IMR-90 (cell line): ENCODE measurements at places on chromosomes 5 and 9.

GRCh38 chr5:79811081-79811480 lies 121.4 kb downstream of the CMYA5 start:
- no peak for DNase-seq

DNA sequence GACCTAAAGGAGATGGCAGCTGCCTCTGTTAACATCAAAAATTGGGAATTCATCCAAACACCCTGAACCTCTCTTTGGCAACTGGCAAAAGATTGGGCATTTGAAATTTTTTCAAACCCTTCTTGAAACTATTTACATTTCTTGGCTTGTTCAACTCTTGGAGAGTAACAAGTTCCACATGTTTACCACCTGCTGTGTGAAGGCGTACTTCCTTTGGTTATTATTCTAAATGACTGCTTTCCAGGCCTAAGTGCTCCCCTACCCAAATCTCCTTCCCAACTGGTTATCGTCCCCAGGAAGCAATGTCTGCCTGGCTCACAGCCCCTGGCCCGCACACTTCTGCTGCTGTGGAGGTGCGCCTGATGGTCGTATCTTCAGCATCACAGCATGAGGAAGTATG lies 422.7 kb downstream of the DMAC1 start:
- no peak for DNase-seq

DNA sequence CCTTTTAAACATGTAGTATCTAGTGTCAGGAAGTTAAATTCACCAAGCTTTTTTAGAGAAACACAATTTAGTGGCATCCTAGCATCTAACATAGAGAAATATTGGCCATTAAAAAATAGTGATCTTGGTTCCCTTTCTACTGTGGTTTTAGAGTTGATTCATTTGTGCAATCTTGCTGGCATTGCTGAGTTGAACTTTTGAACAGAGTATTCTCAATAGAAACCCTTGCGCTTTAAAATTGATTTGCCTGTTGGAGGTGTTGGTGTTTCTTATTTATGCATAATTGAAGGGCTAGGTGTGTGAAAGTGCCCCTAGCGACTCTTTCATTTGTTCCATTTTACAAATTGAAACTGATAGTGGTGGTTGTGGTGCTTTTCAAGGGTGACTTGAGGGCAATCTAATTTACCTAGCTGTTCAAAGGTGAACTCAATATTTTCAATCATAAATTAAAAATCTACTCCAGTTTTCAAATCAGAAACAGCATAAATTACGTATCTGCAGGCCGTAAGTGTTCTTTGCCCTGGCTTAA lies 73.0 kb upstream of the MPDZ start:
- no peak for DNase-seq

GRCh38 chr5:105168806-105169205 lies 1606.2 kb upstream of the NUDT12 start:
- DNase-seq: no peak

- DNase-seq: no peak
Observed at GRCh38 chr5:158903006-158903405, 196.7 kb downstream of the EBF1 start.

DNA sequence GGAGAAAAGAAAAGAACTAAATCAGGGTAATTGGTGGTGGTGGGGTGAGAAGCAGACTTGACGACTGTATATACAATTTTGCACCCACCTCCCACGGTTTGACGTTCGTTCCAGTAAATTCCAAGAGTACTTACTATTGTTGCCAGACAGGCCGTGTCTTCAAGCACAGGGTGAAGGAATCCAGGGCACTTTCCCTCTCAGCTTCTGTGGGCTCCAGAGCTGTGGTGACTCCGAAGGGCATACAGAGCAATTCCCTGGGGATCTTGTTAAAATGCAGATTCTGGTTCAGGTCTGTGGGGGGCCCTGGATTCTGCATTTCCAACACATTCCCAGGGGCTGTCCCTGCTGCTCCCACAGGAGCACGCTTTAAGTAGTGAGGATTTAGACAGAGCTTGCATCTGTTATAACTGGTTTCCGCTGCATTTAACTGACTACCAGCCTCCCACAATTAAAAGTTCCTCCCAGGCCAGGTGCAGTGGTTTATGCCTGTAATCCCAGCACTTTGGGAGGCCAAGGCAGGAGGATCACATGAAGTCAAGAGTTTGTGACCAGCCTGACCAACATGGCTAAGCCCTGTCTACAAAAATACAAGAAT lies 49.3 kb upstream of the FANCC start:
- no peak for DNase-seq

GRCh38 chr9:128887914-128888350 lies 6.0 kb downstream of the LRRC8A start:
- DNase-seq: no peak

- no peak for DNase-seq
Observed at GRCh38 chr5:40441733-40442132, 238.0 kb upstream of the PTGER4 start.

GRCh38 chr5:109739741-109740728 lies 50.3 kb downstream of the MAN2A1 start:
- peak; percentile 55 for DNase-seq

DNA sequence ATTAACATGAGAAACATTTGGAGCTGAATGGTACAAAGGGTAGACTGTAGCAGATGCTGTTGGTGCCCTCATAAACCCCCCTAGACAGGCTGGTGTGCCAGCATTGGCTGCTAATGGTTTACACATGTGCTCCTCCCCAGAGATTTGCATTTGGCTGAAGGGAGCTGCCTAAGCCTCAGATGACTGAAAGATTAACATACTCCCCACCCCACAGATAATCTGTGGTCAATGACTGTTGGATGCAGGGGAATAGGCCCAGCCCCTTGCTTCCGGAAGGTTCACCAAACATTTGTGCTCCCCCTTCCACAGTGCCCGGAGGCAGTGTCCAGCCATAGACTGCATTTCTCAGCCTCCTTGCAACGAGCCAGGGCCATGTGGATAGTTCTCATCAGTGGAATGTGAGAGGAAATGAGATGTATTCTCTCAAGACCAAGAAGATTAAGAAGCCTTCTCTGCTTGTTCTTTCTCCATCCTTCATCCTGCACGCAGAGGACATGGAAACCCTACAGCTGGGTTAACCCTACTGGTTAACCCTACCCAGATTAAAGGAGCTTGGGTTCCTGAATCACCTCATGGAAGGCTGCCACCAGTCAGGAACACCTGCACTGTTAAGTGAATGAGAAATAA lies 79.6 kb downstream of the PHAX start:
- DNase-seq: peak; percentile 19

DNA sequence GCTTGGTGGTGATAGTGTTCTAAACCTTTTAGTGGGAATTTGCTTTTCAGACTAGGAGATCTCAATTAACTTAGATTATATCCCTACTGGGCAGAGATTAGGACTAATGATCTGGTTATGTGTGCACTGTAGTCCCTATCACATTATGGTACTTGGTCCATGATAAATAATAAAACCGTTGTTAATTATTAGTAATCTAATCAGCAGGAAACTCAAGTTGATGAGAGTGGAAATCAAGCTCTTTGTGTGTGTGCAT lies 262.3 kb downstream of the ARHGAP26 start:
- DNase-seq: no peak

- no peak for DNase-seq
Observed at GRCh38 chr5:72949481-72949880, 6.4 kb upstream of the FCHO2 start.

DNA sequence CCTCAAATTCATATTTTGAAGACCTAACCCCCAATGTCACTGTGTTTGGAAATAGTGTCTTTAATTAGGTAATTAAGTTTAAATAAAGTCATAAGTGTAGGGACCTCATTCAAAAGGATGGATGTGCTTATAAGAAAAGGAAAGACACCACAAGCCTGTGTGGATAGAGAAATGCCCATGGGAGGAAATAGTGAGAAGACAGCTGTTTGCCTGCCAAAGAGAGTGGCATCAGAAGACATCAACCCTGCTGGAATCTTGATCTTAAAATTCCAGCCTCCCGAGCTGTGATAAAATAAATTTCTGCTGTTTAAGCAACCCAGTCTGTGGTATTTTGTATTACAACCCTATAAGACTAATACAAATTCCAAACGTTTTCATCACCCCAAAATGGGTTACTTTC lies 1867.9 kb upstream of the NUDT12 start:
- DNase-seq: no peak

- DNase-seq: peak; percentile 34
Observed at GRCh38 chr5:171236651-171237050, 72.4 kb upstream of the TLX3 start.

- peak; percentile 27 for DNase-seq
Observed at GRCh38 chr5:138874241-138874640, 894 bp downstream of the LRRTM2 start.

DNA sequence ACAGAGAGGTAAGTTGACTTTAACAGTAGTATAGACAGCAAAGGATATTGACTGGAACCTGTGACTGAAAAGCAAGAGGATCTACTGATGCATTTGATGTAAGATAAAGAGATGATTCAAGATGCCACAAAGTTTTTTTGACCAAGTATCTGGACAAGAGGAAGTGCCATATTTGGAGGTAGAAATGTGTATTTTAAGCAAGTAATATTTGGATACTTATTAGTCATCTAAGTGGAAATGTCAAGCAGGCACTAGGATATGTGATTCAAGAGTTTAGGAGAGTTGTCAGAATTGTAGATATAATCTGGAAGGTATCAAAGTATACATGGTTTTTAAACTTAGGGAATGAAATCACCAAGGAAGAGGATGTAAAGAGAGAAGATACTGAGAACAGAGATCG lies 686.1 kb upstream of the CHD1 start:
- no peak for DNase-seq

- no peak for DNase-seq
Observed at GRCh38 chr5:135481909-135482311, 29.8 kb upstream of the TIFAB start.

GRCh38 chr9:96483733-96484390 lies 33.9 kb downstream of the HABP4 start:
- DNase-seq: no peak

DNA sequence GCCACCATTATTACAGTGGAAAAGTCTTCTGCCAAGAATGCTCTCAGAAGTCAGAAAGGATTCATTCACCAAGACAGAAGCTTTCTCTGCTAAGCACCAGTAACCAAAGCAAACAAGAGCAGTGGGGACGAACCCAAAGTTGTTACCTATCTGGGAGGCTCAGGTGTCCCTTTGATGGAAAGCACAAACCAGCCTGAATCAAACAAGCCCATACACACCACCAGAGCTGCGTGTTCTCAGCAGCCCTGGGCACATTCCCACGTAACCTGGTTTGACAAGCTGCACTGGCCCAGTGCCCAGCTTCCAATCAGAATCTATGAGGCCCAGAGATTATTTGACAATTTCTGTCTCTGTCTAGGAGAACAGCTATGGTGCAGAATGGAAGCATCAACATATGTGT lies 252.6 kb downstream of the ACTL7B start:
- no peak for DNase-seq

DNA sequence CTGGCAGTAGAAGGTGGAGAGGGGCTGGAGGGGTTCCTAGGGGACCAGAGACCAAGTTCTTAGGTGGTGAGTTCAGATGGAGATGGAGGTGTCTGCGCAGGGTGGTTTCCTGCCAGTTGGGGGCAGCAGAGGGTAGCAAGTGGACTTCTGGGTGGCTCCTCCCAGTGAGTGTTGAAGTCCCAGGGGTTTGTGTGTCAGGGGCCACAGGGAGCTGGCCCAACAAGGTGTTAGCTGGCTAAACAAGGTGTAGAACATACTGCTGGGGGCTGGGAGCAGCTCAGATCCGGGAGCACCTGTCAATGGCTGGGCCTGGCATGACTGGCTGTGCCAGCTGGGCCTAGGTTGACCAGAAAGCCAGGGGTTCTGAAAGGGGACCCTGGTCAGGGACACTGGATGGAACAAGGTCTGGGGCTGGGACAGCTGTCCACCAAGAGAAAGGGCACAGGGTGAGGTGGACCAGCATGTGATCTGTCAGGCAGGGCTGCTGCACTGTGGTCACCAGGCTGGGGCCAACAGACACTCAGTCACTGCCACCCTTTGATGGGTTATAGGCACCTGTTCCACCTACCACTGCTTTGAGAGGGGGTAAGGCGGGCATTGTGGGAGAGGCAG lies 35.6 kb downstream of the DAB2IP start:
- peak; percentile 65 for DNase-seq

DNA sequence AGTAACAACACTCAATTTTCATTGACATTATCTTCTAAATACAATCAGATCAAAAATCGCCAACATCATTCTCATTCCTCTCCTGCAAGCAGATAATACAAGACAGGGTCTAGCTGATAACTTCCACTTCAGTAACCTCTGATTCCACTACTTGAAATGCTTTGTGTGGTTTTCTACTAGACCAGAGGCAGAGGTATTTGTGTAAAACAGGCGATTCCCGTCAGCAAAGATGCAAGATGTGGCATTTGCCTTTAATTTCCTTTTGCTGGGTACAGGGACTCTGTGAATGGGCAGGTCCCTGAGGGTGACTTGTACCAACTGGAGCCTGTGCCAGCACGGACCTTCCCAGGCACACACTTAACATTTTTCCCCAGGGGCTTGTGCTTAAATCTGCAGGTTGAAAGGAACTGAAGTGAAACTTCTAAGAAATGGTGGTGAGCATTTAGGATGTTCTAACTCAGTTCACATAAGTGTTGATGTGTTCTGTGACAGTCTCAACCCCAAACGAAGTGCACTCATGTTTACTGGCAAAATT lies 625.5 kb upstream of the WWC1 start:
- DNase-seq: no peak

GRCh38 chr5:84383816-84384603 lies 670 bp downstream of the EDIL3 start:
- DNase-seq: peak; percentile 70

- no peak for DNase-seq
Observed at GRCh38 chr5:137589185-137589584, 90.1 kb upstream of the SPOCK1 start.

GRCh38 chr5:148427370-148428042 lies 43.7 kb downstream of the FBXO38 start:
- DNase-seq: no peak

- DNase-seq: no peak
Observed at GRCh38 chr5:159339460-159339859, 9.2 kb upstream of the IL12B start.

GRCh38 chr9:108047264-108047663 lies 557.7 kb upstream of the KLF4 start:
- peak; percentile 39 for DNase-seq

DNA sequence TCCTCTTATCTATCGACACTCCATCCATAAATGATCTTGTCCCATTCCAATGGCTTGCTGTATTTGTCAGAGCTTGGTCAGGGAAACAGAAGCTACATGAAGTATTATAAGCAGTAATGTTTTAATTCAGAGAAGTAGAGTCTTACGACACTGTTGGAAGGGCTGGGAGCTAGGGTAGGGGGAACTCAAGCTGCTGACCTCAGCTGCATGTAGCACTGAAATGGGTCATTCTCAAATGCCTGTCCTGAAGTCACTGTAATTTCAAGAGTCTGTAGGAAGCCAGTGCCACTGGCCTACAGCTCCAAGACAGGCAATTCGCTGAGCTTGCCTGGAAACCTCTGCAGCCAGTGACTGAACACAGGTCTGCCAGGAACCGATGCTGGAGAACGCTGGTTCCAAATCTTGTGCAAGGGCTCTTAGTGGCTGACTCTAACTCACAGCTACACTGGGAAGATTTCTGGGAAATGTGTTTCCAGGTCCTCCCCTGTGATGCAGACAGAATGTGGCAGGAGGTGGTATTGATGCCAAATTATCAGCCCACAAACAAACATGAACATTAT lies 532.4 kb downstream of the CCDC171 start:
- DNase-seq: no peak
